Colonic mucosa (tissue), 4 donors: ENCODE measurements at places on chromosomes 1 and 21.
A peak's percentile ranks its signal among the peaks of the same experiment; 100 is the strongest.

- DNase-seq, result no peak
Observed at GRCh38 chr1:55244476-55245099, 29.4 kb upstream of the USP24 start.

DNA sequence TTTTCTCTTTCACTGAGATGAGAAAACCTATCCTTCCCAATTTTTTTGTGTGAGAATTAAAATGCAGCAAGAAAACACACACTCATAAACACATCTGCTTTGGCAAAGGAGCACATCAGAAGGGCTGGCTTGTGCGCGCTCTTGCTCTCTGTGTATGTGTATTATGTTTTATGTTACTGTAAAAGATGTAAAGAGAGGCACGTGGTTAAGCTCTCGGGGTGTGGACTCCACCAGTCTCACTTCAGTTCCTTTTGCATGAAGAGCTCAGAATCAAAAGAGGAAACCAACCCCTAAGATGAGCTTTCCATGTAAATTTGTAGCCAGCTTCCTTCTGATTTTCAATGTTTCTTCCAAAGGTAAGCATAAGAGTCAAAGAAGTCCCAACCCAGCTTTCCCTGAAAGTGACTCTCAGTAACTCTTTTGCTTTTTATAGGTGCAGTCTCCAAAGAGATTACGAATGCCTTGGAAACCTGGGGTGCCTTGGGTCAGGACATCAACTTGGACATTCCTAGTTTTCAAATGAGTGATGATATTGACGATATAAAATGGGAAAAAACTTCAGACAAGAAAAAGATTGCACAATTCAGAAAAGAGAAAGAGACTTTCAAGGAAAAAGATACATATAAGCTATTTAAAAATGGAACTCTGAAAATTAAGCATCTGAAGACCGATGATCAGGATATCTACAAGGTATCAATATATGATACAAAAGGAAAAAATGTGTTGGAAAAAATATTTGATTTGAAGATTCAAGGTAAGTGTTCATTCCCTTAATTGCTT, at the start of gene CD2:
TSS of gene CD2 (plus strand) at position 233 of the 780 bp plus-strand sequence. CDS start at position 296, 63 bp downstream.
- no peak for DNase-seq

- no peak for DNase-seq
Observed at GRCh38 chr1:114467491-114467890, 43.5 kb downstream of the TRIM33 start.

DNA sequence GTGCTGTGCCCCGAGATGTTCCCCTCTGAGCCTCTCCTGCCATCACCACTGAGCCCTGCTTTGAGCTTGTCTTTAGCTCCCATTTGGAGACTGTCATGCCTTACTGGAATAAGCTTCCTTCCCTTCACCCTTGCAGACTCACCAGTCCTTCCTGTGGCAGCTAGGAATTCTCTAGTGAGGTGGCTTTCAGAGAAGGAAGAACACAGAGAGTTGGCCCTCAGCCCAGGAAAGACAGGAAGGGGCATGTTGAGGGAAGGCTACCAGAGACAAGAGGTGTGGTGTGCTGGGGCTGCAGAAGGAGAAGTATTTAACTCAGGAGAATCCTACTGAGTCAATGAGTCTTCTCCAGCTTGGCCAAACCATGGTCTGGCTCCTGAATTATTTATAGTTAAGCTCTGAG, 76.3 kb downstream of the UCK2 start:
- peak; percentile 61 for DNase-seq

- DNase-seq, result no peak
Observed at GRCh38 chr1:93722081-93723031, 40.7 kb upstream of the BCAR3 start.

- no peak for DNase-seq
Observed at GRCh38 chr1:84366786-84367185, 31.5 kb upstream of the DNASE2B start.

GRCh38 chr1:102174259-102174863, 177.6 kb upstream of the OLFM3 start:
- DNase-seq, result peak; percentile 40

DNA sequence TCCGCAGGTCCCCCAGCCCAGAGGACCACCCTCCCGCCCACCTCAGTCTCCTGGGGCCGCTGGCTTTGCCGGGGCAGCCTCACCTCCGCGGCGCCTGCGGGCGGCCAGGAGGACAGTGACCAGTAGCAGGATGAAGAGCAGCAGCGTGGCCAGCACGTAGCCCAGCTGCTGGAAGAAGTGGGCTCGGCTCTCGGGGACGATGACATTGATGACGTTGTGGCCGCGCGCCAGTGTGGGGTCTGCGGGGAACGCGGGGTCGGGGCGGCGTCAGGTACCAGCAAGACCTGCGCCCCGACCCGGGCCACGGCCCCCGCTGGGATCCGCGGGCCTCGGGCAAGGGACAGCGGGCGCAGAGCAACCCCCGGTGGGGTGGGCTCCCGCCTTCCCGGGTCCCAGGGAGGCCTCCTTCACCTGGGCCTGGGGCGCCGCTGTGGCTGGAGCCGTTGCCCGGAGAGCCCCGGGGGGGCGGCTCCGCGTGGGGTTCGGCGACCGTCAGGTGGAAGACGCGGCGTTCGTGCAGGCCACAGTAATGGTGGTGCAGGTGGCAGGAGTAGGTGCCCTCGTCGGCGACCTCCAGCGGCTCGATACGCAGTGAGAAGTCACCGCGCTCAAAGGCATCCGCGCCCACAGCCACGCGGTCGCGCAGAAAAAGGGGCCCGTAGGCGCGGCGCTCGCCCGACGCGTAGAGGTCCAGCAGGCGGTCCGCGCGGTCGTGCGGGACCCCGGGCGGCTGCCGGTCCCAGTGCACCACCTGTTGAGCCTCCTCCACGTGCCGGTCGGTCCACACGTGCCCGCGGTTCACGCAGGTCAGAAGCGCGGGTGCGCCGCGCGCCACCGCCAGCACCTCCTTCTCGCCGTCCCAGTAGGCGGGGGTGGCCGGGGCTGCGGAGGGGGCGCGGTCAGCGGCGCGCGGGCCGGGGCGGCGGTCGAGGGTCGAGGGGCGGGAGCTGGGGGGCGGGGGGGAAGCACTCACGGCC, 3.8 kb downstream of the MXRA8 start:
- DNase-seq, result no peak
